ENCODE measurements at places on chromosomes 1 and 21.

- no peak for DNase-seq
Measured at GRCh38 chr1:116997066-116997465, 4.5 kb upstream of the CD101 start.

DNA sequence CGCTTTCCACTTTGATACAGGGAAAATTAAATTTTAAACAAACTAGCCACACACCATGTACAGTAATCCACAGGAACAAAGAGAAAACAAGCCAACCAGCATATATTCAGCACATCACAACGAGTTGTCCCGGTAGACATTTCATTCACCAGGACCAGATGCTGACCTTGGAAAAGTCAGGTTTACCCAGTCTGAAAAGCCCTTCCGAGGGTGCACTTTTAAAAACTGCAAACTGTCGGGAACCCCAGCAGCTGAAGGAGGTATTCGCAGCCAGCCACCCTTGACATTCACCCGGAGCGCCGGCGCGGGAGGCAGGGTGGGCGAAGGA lies 1.2 kb downstream of the MCOLN3 start:
- DNase-seq: no peak

- no peak for DNase-seq
Measured at GRCh38 chr21:33492571-33492970, 1.1 kb upstream of the DNAJC28 start.

DNA sequence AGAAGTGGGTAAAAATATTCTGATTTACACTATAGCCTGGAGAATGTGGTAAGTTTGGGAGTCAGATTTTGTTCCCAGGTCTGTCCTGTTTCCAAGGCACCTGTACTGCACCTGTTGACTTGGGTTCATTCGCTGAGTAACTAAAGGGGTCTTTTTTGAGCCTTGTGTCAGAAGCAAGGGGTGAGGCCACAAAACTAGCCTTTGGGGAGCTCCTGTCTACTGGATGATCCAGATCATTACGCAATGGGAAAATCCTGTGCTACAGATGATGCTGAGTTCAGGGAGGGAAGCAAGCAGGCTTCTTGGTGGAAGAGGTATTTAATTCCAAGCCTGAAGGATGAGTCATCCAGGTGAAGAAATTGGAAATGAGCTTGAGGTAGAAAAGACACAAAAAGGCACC lies 424.0 kb downstream of the MATN1 start:
- DNase-seq: no peak

DNA sequence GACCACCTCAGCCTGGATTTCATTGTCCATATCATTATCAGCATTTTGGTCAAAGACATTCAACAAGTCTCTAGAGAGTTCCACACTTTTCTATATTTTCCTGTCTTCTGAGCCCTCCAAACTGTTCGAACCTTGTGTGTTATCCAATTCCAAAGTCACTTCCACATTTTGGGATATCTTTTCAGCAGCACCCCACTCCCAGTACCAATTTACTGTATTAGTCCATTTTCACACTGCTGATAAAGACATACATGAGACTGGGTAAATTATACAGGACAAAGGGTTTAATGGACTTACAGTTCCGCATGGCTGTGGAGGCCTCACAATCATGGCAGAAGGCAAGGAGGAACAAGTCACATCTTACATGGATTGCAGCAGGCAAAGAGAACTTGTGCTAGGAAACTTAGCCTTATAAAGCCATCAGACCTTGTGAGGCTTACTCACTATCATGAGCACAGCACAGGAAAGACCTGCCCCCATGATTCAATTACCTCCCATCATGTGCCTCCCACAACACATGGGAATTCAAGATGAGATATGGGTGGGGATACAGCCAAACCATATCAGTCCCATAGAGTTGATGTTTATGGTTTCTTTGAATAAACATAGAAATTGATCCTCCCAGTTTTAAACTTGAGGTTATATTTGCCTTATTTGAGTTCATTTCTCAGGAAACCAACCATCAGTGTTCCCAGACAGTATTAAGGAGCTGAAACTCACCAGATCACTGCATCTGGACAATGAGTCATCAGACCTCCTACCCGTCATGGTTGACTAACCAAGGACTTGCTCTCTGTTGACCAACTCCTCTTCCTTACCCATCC lies 322.7 kb upstream of the DUSP10 start:
- no peak for DNase-seq

DNA sequence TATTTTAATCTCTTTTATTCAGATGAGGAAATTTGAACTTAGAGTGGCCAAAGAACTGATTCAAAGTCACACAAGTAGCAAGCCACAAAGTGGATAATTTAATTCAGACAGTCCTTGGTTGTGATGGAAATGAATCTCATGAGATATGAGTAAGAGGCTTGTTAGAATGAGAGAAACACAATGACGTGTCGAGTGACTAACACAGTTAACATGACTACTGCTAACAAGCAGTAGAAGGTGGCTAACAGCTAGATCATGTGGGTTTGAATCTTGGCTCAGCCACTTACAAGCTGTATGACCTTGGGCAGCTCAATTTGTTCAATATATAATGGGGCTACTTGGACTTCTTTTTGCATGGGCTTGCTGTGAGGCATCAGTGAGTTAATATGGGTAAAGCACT lies 104.5 kb upstream of the LMO4 start:
- DNase-seq: no peak

DNA sequence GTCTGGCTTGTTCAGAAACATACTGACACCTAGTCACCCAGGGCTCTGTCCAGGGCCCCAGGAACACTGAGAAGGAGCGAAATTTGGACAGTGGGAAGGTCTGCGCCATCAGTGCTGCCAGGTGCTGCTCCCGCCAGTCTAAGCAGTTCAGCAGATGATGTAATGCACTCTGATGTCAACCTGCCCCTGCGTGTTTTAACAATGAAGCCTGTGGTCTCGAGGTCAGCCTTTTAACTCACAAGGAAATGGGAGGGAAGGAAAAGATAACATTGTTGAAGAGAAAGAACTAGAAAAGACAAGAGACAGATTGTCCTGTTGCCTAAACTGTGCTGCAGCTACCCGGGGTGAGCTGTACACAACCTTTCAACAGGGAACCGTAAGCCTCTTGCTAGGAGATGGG lies 126.6 kb upstream of the IFFO2 start:
- no peak for DNase-seq

DNA sequence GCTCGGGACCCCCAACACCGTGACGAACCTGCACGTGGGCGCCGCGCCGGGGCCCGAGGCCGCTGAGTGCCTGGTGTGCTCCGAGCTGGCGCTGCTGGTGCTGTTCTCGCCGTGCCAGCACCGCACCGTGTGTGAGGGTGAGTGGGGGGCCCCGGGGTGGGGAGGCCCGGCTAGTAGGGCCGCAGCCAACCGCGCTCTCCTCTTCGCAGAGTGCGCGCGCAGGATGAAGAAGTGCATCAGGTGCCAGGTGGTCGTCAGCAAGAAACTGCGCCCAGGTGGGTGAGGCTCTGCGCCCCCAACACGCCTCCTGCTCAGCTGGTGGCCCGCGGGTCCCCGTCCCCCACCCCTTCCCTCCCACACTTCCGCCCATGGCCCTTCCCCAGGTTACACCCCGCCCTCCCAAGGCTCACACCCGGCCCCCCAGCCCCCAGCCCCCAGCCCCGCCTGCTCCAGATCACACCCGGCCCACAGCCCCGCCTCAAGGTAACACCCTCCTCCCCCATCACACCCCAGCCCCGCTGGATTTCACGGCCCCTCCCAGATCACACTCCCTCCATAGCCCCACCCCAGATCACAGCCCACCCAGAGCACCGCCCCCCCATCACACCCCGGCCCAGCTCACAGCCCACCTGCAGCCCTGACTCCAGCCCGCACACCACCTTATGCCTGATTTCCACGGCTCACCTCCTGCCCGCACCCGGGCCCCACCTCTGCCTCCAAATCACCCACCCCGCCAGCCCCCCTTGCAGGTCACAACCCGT lies 2.4 kb upstream of the MMP23B start:
- DNase-seq: no peak

- no peak for DNase-seq
Measured at GRCh38 chr1:176656257-176656995, 193.5 kb downstream of the PAPPA2 start.

- no peak for DNase-seq
Measured at GRCh38 chr1:171663854-171664575, 11.5 kb upstream of the MYOC start.

DNA sequence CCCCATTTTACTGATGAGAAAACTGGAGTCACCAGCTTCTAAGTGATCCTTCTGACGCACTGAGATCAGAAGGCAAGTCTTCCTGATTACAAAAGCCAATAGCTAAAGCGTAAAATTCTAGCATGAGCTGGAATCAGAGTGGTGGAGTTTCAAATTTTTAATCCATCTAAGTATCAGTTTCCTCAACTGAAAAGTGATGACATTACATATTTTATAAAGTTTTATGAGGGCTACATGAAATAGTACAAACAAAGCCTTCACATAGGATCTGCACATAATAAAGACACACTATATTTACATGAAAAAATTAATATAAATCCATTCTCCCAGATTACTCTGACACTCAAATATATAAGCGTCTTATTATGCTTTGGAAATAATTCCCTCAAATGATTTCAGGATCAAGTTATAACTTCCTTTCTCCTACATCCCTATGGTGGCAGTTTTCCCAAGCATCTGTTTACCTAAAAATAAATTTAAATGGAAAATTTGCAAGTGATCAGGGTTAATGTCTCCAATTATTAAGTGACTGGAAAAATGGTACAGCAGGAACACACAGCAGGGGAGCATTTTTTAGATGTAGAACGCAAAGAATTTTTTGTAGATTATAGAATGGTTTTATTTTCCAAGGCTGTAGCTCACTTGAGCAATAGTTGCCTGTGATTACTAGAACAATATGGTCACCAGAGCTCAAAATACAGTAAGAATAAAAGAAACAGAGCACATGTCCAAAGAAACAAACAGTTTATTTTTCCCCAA lies 490.4 kb upstream of the C1orf87 start:
- no peak for DNase-seq

DNA sequence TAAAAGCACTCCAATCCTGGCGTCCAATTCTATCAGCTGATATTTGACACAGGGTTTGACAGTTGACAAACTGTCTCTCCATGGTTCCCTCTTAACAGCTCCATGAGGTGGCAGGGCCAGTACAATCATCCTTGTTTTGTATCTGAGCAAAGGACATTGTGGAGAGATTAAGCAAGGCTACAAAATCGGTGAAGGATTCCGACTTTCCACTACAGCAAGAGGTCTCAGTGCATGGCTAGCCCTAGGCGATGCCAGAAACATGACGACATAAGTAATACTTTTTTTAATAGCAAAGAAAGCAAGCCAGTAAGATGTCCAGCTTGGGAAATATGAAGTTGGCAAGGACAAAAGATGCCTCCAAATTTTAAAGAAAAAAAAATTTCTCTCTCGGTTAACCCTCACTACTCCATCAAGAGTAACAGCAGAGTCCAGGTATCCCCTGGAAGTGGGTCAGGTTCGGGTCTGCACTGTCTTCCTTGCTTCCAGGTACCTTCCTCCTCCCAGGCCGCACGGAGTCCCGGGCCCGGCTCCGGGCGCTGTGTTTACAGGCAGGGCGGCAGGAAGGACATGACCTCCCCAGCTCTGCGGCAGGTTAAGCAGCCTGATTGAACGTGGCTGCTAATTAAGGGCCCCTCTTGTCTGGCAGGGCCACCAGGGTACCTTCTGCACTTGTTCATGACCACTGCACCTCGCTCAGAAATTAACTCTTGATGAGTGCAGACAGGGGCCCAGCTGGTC lies 106.1 kb downstream of the SIM2 start:
- no peak for DNase-seq

GRCh38 chr1:53909946-53910345 lies 16.0 kb downstream of the DIO1 start:
- no peak for DNase-seq

DNA sequence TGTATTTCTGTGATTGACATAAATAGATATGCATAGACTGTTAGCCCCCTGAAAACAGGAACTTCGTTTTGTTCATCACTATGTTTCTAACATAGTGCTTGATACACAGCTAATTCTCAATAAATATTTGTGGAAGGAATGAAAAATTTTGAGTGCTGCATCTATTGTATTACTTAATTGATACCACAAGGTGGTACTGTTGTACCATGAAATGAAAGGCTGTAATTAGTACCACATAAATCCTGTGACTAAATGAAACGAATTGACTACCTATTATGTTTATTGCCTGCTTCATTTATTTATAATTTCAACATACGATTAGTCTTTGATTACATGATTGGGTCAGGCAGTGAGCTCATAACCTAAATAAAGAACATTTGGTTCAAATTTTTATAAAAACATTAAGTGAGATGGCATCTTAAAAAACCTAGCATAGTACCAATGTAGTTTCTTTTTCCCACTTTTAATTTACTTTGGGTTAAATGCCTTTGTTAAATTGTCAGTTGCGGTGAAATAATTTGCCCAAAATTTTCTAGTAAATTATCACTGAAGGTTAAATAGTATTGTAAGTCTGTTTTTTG lies 15.0 kb upstream of the TGFB2 start:
- no peak for DNase-seq

- DNase-seq: no peak
Measured at GRCh38 chr1:209045331-209046057, 538.0 kb upstream of the CAMK1G start.

DNA sequence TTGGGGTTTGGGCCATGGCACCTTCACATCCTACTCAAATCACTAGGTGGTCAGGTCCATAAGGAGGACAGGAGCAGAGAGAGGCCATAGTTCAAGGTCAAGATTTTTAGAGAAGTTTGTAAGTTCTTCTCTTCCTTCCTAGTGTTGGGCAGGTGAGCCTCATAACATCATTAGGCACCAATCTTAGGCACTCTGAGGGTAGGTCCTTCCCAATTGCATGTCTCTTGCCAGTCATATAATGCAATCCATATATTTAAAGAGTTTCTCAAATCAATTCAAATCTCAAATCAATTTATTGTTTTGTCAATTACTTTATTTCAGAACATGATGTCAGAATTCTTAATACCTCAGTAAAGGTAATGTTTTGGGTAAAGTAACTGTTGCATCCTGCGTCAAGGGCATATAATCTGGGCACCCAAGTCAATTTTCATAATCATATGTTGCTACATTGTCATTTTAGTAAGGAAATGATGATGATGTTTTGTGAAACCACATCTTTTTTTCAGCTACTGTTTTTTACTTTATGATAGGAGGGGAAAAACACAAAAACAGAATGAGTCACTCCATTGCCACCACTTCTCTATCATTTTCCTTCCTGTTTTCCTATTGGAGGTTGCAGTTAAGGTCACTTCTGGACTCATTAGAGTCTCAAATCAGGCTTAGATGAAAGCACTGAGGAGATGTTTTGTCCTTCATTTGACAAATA lies 122.7 kb downstream of the UCHL5 start:
- no peak for DNase-seq

- no peak for DNase-seq
Measured at GRCh38 chr1:174197547-174197946, 38.2 kb downstream of the RABGAP1L start.

DNA sequence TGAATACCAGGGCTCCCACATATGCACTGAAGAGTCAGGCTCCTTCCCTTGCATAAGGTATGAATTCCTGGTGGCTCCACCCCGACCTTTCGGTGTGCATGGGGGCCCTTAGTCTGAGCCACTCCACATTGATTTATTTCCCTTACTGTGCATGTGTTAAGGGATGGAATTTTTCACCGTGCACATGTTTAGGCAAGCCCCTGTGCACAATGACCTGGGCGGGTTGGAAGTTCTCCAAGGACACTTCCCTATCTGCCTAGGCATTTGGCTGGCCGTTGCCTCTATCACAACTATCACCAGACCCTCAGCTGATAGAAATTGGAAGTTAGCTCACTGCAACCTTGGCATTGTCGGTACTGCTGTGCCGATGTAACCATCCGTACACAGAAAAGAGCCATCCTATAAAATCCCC lies 9.7 kb downstream of the S100A6 start:
- no peak for DNase-seq

Data from hypothalamus (tissue), 51 donors.